ENCODE measurements at places on chromosomes 11 and 22.

- DNase-seq = no peak
Observed at GRCh38 chr11:40168414-40168813, 1291.0 kb downstream of the LRRC4C start.

DNA sequence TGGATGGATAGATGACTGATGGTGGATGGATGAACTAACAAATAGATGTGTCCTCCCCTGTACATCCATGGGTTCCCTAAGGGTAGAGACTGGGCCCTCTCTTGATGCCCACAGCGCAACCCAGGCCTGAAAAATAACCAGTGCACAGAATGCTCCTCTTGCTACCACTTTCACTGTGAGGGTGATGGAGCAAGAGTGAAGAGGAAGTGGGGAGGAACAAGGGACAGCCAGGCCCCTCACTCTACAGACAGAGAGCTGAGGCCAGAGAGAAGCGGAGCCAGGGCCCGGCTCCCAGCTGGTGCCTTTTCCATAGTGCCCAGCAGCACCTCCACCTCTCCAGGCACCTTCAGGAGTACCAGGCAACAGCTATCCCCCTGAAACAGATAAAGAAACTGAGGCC lies 67.7 kb downstream of the THAP12 start:
- no peak for DNase-seq

- no peak for DNase-seq
Observed at GRCh38 chr11:36581536-36581935, 12.8 kb upstream of the IFTAP start.

GRCh38 chr11:15101072-15101709 lies 13.5 kb upstream of the INSC start:
- DNase-seq = peak; percentile 40

DNA sequence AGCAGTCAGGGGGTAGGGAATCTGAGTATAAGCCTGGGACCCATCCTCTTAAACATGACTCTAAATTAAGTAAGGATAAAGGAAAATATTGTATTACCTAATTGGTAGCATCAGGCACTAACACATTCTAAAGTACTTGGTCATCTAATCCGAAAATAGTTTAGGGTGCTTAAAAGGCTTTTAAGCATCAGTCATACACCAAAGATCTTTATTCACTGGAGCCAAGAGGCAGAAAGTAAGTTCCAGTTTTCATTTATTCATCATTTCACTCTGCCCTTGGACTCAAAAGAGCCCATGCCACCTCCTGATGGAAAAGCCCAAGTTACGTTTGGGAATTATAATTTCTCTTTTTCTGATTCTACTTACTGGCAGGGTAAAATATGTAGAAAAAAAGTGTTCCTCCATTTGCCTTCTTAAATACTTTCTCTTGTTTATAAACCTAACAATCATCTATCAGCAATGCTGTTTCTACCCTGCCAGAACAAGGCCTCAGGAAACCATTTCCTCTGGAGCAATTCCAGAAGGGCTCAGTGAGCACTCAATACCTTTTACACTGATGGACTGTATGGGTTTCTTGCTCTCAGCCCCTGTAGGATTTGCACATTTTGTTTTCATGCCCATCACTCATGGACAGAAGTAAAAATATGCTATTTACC lies 120.1 kb upstream of the SLC5A12 start:
- no peak for DNase-seq

DNA sequence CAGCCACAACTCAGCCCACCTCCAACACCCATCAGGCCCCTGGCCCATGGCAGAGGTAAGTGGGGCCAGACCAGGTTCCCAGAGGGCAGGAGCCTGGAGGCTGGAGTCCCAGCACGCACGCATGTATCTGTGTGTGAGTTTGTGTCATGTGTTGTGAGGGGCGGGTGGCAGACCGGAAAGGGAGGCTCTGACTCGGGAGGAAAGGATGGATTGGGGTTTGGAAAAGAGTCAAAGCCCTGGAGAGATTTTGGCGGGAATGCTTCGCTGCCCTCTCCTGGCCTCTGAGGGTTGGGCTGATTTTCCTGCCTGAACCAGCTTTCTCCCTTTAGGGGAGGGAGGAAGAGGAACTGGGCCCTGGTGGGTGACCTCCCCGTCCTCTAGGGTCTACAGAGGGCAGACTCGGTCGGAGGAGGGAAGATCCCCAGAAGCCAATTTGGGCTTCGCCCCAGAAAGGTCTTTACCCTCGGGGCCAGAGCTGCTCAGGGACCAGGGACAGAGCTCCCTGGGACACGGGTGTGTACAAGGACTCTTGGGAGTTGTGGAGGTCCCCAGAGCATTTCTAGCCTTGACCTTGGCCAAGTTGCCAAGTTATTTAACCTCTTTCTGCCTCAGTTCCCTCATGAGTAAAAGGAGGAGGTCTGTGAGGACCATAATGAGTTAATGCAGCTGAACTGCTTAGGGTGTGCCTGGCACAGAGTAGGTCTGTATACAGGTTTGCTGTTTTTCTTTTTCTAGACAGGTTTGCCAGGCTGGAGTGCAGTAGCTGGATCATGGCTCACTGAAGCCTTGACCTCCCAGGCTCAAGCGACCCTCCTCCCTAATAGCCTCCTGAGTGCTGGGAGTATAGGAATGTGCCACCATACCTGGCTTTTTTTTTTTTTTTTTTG lies 6.9 kb downstream of the C11orf68 start:
- no peak for DNase-seq

DNA sequence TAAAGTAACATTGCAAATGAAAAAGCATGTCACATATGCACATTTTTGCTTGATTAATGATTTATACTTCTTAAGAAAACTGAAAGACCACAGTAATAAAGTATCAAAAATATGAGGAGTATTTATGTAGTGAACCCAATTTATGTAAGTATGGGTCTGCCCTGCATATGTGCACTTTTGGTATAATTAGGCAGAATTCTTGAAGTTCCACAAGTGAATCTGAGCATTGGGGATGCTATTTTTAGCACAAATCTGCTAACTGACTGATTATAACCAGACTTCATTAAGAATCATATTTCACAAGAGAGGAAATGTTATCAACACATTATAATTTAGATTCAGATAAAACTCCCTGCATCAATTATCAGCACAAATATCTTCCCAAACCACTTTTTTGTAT lies 407.1 kb upstream of the LRRC4C start:
- no peak for DNase-seq

DNA sequence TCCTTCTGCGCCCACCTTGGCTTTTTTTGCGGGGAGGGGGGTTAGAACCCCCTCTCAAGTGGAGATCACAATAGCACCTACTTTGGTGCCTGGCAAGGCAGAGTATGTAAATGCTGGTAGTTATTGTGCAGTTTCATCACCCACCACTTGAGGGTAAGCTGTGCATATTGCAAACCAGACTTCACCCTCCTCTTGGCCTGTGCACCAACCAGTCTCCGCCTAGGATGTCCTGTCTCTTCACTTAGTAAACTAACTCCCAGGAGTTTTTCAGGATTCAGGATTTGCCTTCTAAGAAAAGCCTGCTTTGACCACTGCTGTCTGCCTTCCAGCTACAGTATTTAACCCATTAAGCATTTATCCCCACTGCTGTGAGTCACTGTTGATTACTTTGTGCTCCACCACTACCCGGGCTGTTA lies 2.0 kb upstream of the UBXN1 start:
- peak; percentile 57 for DNase-seq

- DNase-seq = no peak
Observed at GRCh38 chr11:105282658-105283057, 143.1 kb upstream of the CARD18 start.

All from CD4-positive, alpha-beta T cell treated with Interleukin-2 at 100 ng/mL for 4 hours (primary cell).